ENCODE measurements at places on chromosomes 1 and 21.
A peak's percentile ranks its signal among the peaks of the same experiment; 100 is the strongest.

DNA sequence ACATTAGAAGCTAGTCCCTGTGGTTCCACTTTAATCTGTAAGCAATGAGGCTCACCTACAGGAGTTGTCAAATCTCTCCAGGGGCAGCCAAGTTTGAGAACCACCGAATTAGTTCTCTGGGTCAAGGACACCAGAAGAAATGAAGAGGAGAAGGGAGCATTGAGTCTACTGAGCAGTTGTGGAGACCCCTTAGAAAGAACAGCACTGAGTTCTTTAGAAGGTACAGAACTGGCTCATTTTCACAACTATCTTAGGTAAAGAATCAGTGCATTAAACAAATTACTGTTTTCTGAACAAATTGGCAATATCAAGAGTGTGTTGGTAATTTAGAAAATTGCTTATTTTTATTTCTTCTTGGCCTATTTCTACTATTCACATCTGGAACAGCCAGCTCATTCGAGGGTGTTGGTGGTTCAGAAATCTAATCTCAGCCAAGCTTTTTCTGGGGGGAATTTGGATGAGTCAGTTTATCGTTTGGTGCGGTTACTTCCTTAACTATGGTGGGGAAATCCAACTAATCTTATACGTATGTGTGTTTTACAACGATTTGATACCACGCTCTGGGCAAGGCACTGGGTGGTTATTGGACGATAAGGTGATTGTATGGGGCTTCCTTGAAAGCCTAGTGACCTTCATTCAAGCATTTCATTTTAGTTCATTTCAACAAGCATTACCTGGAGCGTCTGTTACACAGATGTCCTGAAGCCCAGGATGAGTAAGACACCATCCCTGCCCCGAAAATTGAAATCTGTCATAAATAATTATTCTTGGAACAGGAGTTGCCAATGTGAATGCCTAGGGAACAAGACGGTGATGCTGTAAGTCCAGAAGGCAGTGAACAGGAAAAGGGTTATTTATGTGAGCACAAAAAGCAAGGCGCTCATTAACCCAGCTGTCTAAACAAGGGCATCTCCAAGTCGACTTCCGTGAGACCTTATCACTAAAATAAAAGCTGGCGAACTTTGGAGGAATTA lies 52.0 kb upstream of the TMPRSS2 start:
- peak; percentile 84 for DNase-seq

DNA sequence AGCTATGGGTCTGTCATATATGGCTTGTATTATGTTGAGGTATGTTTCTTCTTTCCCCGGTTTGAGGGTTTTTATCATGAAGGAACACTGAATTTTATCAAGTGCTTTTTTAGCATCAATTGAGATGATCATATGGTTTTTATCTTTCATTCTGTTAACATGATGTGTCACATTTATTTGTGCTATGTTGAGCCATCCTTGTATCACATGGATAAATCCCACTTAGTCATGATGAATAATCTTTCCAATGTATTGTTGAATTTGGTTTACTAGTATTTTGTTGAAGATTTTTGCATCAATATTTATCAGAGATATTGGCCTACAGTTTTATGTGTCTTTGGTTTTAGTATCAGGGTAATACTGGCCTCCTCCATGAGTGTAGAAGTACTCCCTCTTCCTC lies 61.7 kb downstream of the GPR137B start:
- DNase-seq = peak; percentile 20

DNA sequence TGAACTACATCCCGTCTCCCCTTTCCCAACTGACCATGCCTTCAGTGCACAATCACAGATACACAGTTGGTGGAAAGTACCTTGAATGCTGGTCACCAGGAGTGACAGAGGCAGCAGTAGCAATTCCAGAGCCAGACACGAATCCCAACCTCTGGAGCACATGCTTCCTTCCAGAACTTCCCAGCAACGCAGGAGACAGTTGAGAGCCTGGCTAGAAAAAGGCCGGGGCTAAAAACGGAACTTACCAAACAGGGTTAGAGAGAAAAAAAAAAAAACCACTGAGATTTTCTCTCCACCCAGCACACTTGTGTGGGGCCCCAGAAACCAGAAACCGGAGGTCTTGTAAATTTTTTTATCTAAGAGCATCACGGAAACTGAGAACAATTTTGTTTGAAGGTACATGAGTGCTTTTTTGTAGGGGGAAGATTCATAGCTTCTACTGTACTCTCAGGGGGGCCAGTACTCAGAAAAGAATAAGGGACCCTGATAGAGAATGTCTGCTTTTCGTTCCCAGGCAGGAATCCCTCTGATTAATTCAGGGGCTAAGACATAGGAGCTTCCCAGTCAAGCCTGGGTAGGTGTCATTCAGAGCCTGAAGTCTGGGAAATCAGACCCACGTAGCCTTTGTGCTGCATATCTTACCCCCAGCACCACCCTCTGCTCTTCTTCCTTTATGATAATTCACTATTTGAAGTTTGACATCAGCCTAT lies at the start of gene CD48:
Gene CD48, minus strand, starts transcription at position 221 of the 710 bp plus-strand sequence. Its CDS starts 59 bp downstream, at position 162.
- no peak for DNase-seq

DNA sequence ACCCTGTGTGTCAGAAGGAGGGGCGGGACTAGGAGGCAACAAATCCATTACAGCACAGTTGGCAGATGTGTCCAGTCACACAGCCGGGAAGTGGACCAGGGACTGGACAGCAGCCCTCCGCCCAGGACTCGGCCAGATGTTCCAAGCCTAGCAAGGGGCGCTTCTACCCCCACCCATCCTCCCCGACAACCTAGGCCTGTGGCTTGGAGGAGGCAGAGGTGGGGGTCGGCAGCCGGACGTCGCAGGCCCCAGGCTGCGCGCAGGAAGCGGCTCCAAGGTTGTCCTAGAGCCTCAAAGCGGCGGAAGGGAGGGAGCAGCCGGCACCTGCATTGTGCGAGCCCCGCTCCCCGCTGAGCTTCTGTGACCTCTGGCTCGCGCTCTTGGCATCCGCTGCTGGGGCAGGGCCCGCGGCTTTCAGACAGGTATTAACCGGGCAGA lies 20.6 kb upstream of the MYCL start:
- no peak for DNase-seq

DNA sequence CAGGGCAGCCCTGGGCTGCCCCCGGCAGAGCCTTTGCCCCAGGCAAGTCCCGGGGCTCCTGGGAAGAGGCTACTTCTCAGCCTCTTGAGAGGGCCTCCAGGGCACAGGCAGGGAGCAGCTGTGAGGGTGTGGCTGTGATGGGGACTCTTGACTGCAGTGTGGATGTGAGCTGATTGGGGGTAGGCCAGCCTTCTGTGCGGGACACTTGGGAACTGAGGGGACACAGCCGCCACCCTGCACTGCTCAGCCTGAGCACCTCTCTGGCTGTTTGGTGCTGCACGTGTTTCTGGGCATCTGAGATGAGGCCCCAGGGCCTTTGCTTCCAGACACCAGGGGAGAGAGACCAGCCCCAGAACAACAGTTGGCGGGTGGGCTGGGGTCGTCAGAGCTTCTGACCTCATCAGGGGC lies 62.1 kb downstream of the SKI start:
- DNase-seq = no peak

DNA sequence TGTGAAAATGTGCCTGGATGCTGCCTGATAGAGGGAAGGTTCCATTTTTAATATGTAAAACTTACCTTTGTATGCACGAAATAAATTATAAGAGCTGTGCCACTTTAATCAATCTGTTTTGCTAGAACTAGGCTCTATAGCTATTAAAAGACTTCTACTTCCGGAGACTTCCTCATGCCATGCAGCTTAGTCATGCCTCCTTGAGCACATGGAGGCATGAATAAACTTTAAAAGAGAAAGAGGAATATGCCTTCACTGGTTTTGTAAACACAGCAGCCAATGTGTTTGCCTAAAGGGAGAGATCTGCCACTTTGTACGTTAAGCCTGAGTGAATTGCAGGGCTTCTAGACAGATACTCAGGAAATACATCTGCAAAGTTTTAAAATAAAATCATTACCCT lies 604.6 kb downstream of the LRRIQ3 start:
- peak; percentile 80 for DNase-seq

DNA sequence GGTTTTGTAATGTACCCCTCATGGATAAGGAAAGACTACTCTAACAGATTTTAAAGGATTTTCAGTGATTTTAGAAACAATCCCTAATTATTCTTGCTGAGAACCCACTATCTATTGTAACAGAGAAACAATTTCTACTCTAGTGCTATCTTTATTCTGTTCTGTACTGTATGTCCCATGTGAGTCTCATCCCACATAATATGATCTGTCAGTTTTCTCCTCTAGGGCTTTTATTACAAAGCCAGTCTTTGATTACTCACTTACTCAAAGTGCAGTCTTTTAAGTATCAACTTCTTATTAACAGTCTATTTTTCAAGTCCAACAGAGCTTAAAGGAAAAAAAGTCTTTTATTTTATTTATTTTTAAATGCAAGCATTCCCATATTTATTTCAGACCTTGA lies 54.8 kb downstream of the CTH start:
- DNase-seq = no peak

DNA sequence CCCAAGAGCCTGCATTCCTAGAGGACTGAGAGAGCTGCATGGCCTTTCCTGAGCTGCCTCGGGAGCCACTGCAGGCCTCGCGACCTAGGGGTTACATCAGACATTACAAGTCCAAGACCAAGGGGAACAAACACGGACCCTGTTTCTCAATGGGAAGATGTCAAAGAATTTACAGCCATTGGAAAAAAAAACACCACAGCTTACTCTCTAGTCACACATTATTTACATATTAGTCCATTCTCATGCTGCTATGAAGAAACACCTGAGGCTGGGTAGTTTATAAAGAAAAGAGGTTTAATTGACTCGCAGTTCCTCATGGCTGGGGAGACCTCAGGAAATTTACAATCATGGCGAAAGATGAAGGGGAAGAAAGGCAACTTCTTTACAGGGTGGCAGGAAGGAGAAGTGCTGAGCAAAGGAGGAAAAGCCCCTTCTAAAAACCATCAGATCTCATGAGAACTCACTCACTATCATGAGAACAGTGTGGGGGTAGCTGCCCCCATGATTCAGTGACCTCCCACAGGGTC lies 8.4 kb upstream of the PRMT2 start:
- DNase-seq = no peak

GRCh38 chr1:206872139-206872538 lies 6.7 kb downstream of the IL20 start:
- DNase-seq = no peak

GRCh38 chr1:82565546-82565945 lies 764.8 kb downstream of the ADGRL2 start:
- peak; percentile 89 for DNase-seq

DNA sequence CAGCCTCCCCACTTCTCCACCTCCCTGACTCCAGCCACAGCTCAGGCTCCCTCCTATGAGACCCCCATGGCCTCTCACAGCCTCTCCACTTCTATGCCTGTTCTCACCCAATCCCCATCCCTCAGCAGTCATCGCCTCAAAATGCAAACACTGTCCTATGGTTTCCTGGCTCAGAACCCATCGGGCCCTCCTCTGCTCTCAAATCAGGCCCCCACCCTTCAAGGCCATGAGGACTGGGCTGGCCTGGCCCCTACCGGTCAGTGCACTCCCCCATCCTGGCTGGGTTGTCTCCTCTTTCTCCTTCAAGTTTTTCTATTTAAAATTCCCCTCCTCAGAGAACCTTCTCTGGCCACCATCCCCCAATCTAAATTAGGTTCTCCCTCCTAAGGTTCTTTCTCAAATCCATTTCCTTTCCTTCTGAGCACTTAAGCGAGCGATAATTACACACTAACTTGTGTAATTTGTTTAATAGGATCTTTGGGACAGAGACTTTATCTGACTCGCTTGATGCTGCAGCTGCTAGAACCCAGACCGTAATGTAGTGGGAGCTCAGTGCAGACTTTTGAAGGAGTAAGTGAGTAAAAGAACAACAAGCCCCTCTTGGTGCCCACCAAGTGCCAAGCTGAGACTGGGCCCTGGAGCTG lies 347.2 kb downstream of the MATN1 start:
- DNase-seq = no peak

- no peak for DNase-seq
These were observed 15.4 kb downstream of the TMED5 start for GRCh38 chr1:93164816-93165215.

DNA sequence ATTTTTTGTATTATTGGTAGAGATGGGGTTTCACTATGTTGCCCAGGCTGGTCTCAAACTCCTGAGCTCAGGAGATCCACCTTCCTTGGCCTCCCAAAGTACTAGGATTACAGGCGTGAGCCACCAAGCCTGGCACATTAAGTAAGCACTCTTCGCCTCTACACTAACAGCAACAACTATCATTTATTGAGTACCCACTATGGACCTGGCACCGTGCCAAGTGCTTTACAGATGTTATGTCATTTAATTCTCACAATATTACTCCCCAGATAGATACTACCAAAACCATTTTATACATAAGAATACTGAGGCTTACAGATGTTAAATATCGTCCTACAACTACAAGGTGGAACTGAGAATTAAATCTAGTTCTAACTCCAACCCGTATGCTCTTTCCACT lies 50.1 kb downstream of the TUT4 start:
- no peak for DNase-seq

DNA sequence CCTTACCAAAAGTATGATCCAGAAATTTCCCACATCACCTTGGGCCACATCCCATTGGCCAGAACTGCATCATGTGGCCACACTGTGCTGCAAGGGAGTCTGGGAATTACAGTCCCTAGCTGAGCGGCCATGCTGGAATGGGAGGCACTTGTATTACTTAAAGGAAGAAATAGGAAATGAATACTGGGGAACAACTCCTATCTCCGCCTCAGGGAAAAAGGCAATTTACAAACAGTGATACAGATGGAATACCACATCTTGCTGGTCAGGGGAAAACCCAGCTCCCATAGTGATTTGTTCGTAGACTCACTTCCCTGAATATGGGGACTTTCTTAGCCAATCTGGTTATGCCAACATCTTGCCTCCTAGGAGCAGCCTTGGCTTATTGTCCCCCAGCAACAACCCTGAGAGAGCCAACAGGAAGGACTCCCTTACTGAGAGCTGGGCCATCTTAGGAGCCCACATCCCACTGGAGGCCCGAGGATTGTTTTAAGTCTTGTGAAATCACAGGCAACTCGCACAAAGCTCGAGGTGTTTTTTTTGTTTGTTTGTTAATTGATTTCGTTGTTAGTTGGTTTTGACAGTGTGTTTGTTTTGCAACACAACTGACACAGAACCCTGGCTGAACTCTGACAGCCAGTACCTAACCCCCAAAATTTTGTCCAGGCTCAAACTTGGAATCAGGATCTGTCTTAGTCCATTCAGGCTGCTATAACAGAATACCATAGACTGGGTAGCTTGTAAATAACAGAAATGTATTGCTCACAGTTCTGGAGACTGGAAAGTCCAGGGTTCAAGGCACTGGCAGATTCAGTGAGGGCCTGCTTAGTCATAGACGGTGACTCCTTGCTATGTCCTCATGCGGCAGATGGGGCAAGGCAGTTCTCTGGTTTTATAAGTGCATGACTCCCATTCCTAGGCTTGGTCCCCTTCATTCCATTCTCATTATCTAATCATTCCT lies 14.9 kb downstream of the CDA start:
- peak; percentile 97 for DNase-seq

DNA sequence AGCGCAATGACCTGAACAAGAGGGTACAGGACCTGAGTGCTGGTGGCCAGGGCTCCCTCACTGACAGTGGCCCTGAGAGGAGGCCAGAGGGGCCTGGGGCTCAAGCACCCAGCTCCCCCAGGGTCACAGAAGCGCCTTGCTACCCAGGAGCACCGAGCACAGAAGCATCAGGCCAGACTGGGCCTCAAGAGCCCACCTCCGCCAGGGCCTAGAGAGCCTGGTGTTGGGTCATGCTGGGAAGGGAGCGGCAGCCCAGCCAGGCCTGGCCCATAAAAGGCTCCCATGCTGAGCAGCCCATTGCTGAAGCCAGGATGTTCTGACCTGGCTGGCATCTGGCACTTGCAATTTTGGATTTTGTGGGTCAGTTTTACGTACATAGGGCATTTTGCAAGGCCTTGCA lies 5.4 kb upstream of the CCDC28B start:
- DNase-seq = no peak

- peak; percentile 93 for DNase-seq
These were observed 43.4 kb upstream of the PIGV start for GRCh38 chr1:26744075-26744959.

Measured in fibroblast of skin of right biceps (primary cell).